ENCODE measurements at places on chromosomes 2 and 18. TPM values are rescaled to one million over a fixed set of nuclear protein-coding genes. Genes with fewer than 3 reads are reported as not detected.
A peak's percentile ranks its signal among the peaks of the same experiment; 100 is the strongest.

NMS gene
- not detected for total RNA-seq

GPR45 gene
- not detected for total RNA-seq

CROCC2 gene
- total RNA-seq = not detected

IL18RAP gene
- total RNA-seq = not detected

ARHGAP28 gene
- total RNA-seq = 118 TPM

RAB31 gene
- 9.5 TPM for total RNA-seq

GRCh38 chr2:31191931-31192330 lies 25.4 kb downstream of the CAPN14 start:
- DNase-seq = no peak

DNA sequence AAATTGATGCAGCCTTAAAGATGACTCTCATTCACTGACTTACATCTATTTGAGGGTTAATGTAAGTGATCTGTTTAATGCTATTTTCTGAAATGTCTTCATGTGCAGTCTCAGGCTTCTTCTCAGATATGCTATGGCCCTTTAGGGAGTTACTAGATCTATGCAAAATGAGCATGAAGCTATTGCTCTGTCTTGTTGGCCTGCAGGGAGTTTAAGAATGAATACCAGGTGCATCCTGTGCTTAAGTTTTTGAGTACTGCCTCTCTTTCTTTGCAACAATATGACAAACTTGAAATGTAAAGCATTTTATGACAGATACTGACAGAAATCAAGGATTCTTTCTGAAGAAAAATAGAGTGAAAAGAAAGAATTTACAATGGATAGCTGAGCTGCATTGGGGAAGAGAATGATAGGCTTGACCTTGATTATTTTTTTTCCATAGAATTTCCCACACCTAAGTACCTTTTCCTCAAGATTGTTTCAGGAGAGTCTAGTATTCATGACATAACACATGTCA lies 1058.3 kb upstream of the TMEFF2 start:
- DNase-seq = no peak

GRCh38 chr2:8122520-8122919 lies 559.3 kb upstream of the ID2 start:
- DNase-seq = no peak

- DNase-seq = no peak
Observed at GRCh38 chr18:32446780-32447179, 23.9 kb downstream of the GAREM1 start.

DNA sequence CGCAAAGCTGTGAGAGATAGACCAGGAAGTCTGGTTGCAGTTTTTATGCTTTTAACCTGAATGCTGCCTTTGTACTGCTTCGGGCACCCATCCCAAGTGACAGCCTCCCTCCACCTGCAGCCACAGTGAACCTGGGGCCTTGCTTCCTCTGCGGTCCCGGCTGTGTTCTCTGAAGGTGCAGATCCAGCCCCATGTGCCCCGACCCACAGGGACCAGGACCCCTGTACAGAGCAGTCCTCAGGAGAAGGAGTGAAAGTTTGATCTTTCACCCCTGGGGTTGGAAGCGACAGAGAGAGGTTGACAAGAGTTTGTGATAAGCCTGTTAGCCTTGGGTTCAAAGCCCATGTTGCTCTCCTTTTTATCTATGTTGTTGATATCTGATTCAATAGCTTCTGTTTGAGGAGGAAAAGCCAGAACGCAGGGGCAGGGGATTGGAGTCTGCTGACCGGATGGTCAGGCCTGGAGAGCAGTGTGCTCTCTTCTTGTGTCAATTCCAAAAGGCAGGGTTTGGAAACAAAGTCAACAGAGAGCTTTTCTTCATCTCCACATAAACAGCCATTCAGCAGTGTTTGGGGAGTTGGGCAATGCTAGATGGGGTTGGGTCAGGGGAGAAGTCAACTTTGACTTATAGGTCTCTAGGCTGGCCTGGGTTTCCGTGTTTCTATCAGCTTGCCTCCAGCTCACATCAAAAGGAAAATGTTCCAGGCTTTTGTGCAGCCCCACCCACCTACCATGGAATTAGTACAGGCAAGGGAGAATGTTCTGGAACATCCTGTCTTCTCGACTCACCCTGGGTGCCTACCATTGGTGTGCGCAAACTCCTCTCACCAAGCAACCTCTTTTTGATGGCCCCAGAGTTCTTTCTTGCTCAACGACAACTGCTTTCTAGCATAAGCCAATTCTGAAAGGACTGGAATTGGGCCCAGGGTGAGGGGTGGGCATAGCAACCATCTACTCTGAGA lies 214.9 kb downstream of the ALPK2 start:
- DNase-seq = peak; percentile 80

DNA sequence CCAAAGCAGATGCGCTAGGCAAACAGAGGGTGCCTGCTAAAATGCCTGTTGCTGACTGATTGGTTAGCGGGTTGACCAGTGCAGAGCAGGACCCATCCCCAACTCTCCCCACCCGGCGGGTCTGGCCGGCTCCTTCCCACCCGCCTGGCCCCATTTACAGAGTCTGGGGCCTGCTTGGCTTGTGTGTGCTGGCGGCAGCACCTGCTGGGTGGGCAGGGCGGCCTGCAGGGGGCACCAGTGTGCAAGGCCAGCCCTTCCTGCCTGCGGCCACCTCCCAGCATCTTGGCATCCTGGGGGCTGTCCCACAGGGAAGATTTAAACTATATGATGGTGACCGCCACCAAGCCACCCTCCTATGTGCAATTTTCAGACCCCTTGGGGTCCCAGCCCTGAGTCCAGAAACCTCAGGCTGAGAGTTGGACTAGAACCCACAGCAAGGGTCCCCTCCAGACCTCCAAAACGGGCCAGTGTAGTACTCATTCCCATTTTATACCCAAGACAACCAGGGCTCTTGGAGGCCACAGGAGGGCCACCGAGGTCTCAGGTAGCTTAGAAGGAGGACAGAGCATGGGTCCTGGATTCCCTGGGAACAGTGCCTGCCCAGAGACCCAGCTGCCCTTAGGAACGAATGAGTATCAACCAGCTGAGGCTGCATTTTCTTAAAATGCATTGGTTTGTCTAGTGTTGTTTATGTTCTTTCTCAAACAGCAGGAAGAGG lies 173.6 kb downstream of the SMAD7 start:
- DNase-seq = peak; percentile 42

DNA sequence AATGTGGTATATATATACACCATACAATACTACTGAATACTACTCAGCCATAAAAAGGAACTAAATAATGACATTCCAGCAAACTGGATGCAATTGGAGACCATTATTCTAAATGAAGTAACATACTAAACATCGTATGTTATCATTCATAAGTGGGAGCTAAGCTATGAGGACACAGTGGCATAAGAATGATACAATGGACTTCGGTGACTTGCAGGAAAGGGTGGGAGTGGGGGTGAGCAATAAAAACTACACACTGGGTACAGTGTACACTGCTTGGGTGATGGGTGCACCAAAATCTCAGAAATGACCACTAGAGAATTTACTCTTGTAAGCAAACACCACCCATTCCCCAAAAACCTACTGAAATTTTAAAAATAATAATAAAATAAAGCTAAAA lies 87.9 kb downstream of the RAB31 start:
- DNase-seq = no peak

- DNase-seq = no peak
Observed at GRCh38 chr2:205166745-205167144, 515.6 kb upstream of the NRP2 start.

GRCh38 chr2:75058427-75058826 lies 100.0 kb downstream of the POLE4 start:
- no peak for DNase-seq

DNA sequence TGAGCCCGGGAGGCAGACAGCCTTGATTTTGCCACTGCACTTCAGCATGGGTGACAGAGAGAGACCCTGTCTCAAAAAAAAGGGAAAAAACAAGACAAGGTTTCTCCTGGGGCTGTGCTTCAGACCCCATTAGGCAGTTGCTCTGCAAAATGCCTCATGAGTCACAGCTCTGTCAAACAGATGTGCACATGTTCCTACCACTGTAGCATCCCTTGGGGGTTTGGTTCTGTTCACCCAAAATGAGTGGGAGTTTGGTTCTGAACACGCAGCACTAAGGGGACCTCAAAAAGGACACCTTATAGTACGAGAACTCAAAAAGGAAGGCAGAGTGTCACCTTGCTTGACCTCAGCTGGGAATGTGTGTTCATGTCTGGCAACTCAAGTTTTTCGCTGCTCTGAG lies 134.9 kb downstream of the RPIA start:
- no peak for DNase-seq
